ENCODE measurements at places on chromosomes 11 and 22.

DNA sequence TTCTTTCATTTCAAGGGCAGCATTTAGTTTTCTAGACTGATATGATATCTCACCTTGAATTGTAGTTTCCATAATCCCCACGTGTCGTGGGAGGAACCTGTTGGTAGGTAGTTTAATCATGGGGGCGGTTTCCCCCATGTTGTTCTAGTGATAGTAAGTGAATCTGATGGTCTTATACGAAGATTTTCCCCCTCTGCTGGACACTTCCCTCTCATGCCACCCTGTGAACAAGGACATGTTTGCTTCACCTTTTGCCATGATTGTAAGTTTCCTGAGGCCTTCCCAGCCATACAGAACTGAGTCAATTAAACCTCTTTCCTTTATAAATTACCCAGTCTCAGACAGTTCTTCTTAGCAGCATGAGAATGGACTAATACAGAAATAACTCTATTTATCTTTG, 851.1 kb upstream of the FAT3 start:
- DNase-seq, result no peak

DNA sequence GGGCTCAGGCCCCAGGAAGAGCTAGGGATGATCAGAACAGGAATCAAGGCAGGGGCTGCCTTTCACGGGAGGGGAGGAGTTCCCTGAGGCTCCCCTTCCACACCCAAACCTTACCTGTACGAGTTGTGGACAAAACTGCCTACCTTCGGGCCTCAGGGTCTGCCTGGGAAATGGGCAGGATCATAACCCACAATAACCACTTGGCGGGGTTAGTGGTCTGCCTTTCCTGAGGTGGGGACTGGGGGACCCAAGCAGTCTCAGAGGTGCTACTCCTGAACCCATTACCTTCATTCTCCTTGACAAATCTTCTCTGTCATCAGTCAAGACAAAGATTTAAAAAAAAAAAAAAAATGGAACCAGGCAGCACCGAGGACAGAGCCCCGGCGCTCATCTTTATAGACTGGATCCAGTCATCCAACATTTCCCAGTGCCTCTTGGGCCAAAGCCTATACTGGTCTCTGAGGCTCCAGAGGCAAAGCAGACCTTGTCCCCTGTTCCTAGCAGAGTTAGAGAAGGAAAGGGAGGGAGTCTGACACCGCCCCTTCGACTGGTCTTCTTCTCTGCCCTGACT, 14.2 kb downstream of the P2RY6 start:
- no peak for DNase-seq

- DNase-seq, result no peak
Measured at GRCh38 chr11:35859301-35859700, 84.6 kb upstream of the LDLRAD3 start.

DNA sequence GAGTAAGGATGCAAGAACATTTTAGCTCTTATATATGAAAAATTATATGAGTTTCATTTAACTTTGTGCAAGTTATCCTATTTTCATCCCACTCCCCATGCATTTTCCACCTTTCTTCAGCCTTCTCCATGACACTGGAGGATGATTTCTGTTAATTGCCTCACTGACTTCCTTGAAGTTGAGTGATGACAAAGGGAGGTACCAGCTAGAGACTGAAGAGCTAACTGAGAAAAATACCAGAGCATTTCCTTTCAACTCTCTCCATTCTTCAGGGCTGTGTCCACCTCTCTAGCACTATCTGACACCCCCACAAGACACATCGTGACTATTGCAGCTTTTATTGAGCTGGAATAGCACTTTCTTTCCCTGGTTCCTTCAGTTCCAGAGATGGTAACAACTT, 711.6 kb upstream of the LRRC4C start:
- no peak for DNase-seq

- DNase-seq, result no peak
Measured at GRCh38 chr11:79434283-79434682, 6.5 kb downstream of the TENM4 start.

DNA sequence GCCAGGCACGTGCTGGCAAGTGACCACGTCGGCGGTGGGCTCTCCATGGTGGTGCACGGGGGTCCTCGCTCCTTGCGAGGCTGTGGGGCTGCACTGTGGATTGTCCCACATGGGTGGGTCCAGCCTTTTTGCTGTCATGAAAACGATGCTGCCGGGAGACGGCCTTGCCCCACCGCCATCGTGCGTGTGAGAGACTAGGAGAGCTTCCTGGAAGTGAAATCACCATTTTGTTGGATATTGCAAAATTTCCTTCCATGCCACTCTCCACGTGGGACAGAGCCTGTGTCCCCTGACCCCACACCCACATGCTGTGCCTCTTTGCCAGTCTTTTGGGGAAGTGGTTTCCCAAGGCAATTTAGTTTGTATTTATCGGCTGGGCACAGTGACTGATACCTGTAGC, 18.2 kb upstream of the GRAMD4 start:
- DNase-seq, result no peak

- no peak for DNase-seq
Measured at GRCh38 chr11:115097796-115098408, 406.3 kb downstream of the CADM1 start.

DNA sequence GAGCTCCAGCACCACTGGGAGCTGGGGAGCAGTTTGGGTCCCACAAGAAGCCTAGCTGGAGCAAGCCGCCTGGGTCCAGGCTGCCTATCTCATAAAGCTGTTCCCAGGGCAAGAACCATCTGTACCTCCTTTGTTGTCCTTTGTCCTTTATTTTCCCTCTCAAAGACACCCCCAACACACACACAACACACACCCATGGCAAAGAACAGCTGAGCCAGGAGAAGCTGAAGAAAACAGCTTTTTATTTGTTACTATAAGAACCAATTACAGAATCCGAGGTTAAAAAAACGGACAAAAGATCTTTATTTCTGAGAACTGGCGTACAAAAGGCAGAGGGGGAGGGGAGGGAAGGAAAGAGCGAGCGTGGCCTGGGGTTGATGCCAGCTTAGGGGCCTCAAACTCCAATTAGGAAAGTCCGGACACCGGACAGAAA, 1.7 kb upstream of the TUT1 start:
- DNase-seq, result no peak

DNA sequence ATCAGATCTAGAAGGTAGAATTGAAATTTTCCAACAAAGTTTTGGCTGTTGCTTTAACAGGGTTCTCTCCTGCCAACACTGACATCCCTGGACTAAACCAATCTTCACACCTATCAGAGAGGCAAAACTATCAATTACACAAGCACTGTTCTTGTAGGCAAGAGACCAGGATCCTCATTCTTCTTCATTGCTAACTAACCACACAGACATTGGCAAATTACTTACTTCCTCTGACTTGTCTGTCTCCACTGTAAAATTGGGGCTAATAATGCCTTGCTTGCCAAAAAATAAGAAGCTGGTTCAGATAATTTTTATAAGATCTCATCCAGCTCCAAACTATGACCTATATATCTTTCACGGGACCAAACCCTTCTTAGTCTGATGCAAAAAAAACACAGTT, 93.8 kb upstream of the DDI1 start:
- no peak for DNase-seq

- DNase-seq, result no peak
Measured at GRCh38 chr11:47278058-47278457, 8.1 kb downstream of the MADD start.

GRCh38 chr11:12528487-12528886, 145.7 kb upstream of the TEAD1 start:
- DNase-seq, result no peak

GRCh38 chr22:43217285-43218030, 30.5 kb upstream of the TTLL12 start:
- no peak for DNase-seq

DNA sequence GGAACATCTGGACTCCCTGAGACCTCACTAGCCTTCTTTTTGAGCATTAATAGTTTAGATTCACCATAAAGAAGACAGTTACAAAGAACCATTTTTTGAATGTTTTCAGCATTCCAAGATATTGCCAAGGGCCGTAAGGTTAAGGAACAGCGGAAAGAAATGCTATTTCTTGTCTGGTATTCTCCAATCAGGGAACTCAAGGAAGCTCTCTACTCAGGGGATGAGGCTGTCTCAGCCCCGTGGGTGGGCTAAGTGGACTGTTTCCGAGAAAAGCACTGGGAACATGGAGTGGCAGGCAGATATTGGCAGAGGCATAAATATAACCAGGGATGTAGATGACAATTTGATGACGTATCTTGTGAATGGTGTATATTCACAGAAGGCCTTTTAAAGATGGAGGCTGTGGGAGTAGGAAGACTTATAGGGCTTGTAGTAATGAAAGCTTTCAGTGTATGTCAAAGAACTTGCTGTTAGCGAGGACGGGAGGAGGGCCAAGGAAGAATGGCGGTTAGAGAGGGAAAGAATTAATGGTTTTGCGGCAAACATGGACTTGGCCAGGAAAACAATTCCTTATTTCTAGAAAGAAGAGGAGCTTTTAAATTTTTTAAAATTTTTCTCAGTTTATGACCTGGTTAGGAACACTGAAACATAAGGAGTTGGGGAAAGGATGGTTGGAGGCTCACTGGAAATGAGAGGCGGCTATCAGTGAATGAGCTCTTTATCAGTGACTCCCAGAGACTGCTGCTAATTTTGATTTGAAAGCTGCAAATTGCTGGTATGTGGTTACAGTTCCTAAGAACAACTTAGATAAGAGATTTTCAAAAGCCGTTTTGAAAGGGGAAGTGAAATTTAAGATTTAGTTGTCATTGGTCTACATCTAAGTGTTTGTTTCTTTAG, 64.6 kb downstream of the ST3GAL4 start:
- peak; percentile 43 for DNase-seq

DNA sequence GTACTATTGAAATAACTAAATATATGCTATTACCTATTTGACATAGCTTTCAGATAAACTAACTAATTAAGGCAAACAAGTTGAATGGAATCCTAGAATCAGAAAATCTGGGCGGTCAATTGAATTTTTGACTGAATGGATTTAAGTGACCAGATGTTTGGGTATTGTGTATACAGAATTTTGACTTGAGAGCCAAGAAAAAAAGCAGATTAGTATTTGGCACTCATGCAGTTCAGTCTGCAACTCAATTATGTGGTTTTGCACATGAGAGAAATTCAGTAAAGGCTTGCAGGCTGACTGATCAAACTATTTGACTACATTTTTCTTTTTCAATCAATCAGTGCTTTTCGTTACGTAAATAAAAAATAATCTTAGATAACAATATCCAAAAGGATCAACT, 254.8 kb downstream of the GUCY1A2 start:
- DNase-seq, result no peak

- no peak for DNase-seq
Measured at GRCh38 chr11:41065432-41065831, 394.0 kb downstream of the LRRC4C start.

GRCh38 chr11:45407226-45407625, 121.1 kb upstream of the SYT13 start:
- DNase-seq, result no peak

Measured in GDM1 (cell line).